H7 (cell line): ENCODE measurements at places on chromosomes 7 and 10. TPM values are rescaled to one million over a fixed set of nuclear protein-coding genes. Genes with fewer than 3 reads are reported as not detected.

Gene CFAP58
- 0.62 and 2.0 TPM in 2 replicates for total RNA-seq

Gene SPDYE16
- not detected in 2 replicates for total RNA-seq

Gene SLC39A12
- 0.03 TPM in 1 of 2 replicates, not detected in the other for total RNA-seq

Gene PLCE1
- 0.52 and 0.69 TPM in 2 replicates for total RNA-seq

Gene GHRHR
- 1.9 and 2.7 TPM in 2 replicates for total RNA-seq

Gene PRPS1L1
- not detected in 2 replicates for total RNA-seq

Gene IL6
- 0.22 and 0.69 TPM in 2 replicates for total RNA-seq

Gene SVOPL
- total RNA-seq: 0.33 and 2.3 TPM in 2 replicates

GRCh38 chr10:17782921-17783665 lies 26.1 kb upstream of the MRC1 start:
- no peak for DNase-seq

GRCh38 chr7:144452064-144452463 lies 48.6 kb upstream of the NOBOX start:
- no peak for DNase-seq

DNA sequence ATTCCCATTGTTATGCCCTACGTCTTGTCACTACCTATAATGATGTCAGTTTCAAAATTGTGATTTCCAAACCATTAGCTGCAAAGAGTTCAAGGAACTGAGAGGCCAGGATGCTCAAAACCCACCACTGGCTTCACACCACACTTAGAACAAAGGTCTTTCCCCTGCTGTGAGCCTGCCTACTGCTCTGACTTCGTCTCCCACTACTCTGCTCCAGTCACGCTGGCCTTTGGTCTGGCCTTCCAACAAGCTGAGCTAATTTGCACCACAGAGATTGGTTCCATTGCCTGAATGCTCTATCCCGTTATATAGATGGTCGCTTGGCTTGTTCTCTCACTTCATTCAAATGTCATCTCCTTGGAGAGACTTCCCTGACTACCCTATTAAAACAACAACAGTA lies 572.1 kb upstream of the GALNT17 start:
- no peak for DNase-seq

GRCh38 chr7:26329520-26330255 lies 38.0 kb downstream of the SNX10 start:
- no peak for DNase-seq

DNA sequence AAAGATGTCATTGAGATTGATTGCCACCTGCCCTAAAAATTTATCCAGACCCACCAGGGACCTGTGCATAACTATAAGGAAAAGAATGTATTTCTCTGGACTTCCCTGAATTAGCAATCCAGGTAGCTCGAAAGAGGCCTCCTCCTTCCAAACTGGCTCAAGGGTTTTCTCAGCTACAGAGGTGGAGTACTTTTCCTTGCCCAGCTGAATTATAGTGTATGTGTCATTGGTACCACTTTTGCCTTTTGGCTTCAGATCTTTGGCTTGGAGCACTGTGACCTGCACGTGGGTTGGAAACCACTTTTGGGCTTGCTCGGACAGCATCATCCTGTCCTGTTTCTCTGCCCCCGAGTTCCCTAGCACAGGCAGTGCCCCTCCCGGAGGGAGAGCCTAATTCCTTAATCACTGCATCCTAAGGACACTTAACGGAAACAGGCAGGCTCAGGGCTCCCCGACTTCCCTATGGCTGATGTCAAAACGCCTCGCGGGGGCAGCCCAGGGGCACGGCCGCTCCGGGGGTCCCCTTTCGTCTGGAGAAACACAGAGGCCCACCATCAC lies 825 bp downstream of the RAB11FIP2 start:
- no peak for DNase-seq

- DNase-seq: peak; percentile 91
Measured at GRCh38 chr10:97072851-97073665, 112.7 kb downstream of the SLIT1 start.

- peak; percentile 73 for DNase-seq
Measured at GRCh38 chr10:132420469-132420980, 23.5 kb downstream of the PWWP2B start.

- DNase-seq: peak; percentile 36
Measured at GRCh38 chr10:131978366-131978765, 3.4 kb downstream of the BNIP3 start.

- DNase-seq: no peak
Measured at GRCh38 chr7:111229916-111230315, 139.0 kb downstream of the LRRN3 start.

- DNase-seq: no peak
Measured at GRCh38 chr7:139065323-139065722, 29.5 kb upstream of the ZC3HAV1L start.

- no peak for DNase-seq
Measured at GRCh38 chr10:56139405-56139804, 221.7 kb downstream of the ZWINT start.

DNA sequence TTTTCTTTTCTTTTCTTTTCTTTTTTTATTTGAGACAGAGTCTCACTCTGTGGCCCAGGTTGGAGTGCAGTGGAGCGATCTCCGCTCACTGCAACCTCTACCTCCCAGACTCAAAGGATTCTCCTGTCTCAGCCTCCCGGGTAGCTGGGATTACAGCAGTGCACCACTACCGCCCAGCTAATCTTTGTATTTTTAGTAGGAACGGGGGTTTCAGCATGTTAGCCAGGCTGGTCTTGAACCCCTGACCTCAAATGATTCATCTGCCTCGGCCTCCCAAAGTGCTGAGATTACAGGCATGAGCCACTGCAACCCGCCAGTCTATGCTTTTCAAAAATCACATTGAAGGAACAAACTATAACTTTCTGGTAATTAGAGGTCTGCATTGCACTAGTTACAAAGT lies 2.4 kb downstream of the USP6NL start:
- DNase-seq: no peak

DNA sequence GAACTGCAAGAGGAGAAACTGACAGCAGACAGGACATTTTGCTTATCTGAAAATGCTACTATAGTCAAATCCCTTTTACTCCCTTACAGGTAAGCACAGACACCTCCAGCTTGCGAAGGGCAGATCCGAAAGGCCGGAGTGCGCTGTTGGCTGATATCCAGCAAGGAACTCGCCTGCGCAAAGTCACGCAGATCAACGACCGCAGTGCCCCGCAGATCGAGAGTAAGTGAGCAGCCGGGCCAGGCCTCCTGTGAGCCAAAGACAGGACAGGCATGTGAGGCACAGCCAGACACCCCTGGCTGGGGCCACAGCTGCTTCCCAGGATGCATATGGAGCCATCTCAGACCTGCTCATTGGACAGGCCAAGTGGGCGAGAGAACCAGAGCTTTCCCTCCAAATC lies 69.4 kb downstream of the WIPF3 start:
- no peak for DNase-seq

- DNase-seq: no peak
Measured at GRCh38 chr10:79026806-79027146, 42.0 kb upstream of the ZMIZ1 start.

- peak; percentile 88 for DNase-seq
Measured at GRCh38 chr7:5425507-5426225, 2.0 kb upstream of the TNRC18 start.

DNA sequence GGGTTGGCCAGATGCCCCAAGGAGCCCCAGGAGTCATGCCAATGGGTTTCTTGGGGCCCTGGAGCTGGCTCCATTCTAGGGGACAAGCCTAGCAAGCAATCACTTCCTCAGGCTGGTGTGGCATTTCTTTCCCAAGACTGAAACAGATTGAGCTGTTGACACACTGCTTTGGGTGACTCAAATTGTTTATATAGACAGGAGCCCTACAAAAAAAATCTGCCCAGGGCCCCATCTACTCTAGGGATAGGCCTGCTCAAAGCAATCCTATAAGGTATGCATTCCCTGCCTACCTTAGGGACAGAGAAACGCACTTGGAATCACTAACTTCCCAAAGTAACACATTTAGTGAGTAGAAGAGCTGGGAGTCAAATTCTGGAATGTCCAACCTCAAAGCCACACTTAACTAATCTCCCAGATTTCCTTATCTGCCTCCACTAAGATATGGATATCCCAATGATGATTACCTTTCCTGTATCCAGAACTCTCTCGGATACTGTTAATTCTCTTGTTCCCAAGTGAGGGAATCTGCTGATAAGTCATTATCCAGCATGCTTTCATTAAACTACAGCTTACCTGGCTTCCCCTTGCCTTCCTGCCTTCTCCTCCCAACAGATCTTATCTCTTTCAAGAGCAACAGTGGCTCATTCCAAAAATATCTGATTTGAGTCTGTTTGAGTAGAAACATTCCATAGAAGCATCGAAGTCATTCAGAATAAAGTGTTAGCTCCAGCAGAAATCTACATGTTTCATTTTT lies 3.1 kb downstream of the ABLIM1 start:
- no peak for DNase-seq
